ENCODE measurements at places on chromosomes 7 and 10.

DNA sequence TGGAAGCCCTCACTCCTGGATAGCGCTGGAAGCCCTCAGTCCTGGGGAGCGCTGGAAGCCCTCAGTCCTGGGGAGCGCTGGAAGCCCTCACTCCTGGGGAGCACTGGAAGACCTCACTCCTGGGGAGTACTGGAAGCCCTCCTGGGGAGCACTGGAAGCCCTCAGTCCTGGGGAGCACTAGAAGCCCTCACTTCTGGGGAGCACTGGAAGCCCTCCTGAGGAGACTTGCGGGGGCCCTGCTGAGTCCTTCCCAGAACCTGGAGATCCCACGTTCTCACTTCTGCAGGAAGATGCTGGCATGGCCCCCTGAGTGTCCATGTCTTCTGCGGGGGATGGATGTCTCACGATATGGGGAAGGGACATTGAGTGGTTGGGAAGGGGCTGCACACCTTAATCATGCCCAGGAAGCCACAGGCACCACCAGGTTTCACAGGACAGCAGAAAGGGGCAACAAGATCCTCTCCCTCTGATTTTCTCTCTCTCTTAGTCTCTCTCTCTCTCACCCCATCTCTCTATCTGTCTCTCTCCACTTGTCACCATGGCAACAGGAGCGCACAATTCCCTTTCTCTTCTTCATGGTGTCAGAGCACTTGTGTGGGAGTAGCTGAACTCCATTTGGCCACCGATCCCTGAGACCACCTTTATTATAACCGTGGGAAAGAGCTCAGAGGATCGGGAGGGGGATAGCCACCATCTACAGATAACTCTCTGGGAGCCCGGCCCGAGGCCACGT, 267.0 kb downstream of the TCERG1L start:
- no peak for DNase-seq

GRCh38 chr10:62582804-62583208, 208.6 kb downstream of the ZNF365 start:
- DNase-seq = peak; percentile 27

DNA sequence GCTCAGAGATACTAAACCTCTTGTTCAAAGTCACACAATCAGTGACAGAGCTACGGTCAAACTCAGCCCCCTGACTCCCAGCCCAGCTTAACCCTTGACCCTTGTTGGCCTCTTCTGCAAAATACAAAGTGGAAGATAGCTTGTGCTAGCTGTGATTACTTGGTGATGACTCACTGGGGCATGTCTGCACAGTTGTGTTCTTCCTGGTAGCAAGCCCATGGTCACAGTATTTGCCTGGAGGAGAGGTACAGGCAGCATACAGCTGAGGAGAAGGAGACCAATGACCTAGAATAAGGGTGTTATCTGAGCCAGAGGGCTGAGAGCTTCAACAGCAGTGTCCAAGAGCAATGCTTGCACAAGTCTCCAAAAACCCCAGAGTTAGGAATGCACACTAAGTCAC, 5.7 kb upstream of the HSPA12A start:
- no peak for DNase-seq

GRCh38 chr7:40331915-40332314, 197.1 kb downstream of the SUGCT start:
- DNase-seq = no peak

GRCh38 chr7:88480896-88481295, 174.2 kb upstream of the STEAP4 start:
- DNase-seq = peak; percentile 20

DNA sequence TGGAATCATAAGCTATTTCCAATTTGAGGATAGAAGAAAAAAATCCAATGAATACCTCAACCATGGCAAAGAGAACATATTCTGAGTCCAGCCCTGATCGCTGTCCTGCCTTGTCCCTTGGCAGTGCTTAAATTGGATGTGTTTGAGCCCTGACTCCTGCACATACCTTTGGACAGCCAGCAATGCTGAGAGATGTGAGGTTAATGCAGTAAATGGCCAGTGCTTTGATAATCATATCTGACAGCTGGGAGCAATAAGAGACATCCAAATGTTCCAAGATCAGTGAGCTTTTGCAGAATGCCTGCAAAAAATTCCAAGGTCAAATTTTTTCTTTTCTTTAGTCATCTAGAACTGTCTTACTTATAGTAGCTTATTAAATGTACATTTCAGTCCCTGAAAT, 80.1 kb upstream of the LRRC17 start:
- no peak for DNase-seq

- no peak for DNase-seq
These were observed 135.0 kb downstream of the JAZF1 start for GRCh38 chr7:28045592-28045991.
